ENCODE measurements at places on chromosomes 12 and 14.

- DNase-seq: no peak
These were observed 21.0 kb upstream of the FAIM2 start for GRCh38 chr12:49924628-49925246.

DNA sequence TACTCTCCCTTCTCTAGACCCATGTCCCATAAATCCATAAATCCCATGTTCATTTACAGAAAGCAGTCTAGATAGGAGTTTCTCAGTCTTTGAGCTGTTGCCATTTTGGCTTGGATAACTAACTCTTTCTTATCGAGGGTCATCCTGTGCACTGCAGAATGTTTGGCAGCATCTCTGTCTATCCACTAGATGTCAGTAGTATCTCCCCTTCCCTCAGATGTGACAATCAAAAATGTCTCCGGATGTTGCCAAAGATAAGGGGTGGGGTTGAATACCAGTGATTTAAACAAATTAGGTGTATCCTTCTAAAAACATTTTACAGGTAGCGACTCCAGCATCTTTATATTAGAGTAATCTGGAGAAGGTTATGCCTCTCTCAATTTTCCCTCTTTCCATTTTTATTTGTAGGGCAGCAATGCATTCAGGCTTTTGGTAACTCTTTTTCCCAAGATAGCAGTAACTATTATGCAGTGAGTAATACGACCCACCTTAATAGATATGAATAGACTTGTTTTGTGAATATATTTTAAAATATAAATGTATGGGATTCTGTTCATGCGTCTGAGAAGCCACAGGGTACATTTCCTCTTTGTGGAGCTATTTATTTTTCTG is 100.7 kb downstream of the LRRK2 start:
- DNase-seq: no peak

GRCh38 chr12:55996201-55996714 is 818 bp upstream of the SUOX start:
- no peak for DNase-seq

DNA sequence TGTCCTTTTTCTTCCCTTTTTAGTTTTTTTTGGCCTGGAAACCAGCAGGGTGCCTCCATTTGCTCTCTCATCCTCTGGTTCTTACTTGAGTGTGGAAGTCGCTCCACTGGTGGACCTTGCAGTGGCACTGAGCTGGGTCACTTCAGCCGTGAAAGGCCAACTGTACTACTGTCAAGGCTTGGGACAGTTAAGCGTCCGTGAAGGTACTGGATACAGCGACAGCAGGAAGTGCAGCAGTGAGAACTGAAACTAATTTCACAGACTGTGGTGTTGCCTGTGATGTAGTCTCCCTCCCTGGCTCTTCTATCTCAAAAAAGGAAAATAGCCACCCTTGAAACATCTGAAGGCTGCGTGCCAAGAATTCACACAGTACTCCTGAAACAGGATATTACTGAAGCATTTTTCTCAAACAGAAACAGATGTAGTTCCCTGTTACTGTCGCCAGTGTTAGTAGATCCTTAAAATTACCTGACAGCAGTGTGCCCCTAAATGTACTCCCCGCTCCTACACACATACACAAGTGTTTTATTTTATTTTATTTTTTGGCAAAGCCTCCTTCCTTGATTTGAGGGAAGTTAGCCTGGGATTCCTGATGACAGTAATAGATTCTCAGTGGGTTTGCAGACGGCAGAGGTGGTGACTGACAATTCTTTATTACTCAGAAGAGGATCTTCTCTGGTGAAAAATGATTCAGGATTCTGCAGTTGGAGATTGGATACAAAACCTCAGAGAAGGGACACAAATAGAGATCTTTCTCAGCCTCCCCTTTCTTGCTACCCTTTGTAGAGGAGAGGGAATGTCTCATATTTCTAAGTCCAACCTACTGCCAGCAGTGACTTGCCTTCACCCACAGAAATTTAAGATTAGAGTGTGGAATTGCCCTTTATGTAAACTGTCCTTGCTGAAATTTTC is 4.4 kb downstream of the SUSD6 start:
- no peak for DNase-seq

DNA sequence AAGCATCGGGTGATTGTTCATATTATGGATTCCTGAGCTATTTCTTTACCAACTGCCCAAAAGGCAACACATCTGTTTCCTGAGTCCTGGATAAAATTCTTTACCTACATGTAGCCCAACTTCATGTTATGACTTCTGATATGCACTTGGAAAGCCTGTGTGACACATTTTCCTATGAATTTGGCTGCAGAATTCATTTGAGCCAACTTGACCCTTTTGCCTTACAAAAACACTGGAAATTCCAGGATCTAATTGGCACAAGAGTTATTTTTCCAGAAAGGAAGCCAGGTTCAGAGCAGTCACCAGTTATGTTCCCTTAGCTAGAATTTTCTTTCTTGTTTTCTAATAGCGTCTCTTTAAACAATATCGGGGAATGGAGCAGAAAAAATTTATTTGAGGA is 202.5 kb upstream of the LRIG3 start:
- no peak for DNase-seq

GRCh38 chr14:97638864-97639263 is 841.7 kb downstream of the VRK1 start:
- DNase-seq: no peak

GRCh38 chr12:120500581-120500980 is 4.7 kb downstream of the DYNLL1 start:
- no peak for DNase-seq

DNA sequence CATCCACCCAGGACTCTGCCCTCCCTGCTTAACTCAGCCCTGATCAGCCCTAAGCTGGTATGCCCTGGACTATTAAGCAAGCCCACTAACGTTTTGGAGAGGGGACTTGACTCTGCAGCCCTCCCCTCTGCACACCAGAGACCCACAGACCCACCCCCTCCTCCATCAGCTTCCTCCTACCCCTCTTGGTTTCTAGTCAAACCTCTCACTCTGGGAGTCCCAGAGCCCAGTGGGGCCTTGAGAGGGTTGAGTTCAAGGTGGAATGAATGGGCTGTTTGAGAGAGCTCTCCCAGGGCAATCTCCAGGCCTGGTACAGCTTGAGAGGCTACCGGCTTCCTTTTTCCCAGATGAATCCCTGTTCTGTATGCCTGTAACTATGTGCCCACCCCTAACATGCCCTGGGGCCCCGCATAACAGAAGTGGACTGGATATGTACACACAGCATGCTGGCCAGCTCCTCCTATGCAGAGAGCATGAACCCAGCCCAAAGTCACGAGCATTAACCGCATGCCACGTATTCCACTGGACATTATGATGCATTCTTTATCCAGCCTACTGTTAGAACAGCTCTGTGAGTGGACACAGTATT is 43.6 kb downstream of the IRF2BPL start:
- no peak for DNase-seq

DNA sequence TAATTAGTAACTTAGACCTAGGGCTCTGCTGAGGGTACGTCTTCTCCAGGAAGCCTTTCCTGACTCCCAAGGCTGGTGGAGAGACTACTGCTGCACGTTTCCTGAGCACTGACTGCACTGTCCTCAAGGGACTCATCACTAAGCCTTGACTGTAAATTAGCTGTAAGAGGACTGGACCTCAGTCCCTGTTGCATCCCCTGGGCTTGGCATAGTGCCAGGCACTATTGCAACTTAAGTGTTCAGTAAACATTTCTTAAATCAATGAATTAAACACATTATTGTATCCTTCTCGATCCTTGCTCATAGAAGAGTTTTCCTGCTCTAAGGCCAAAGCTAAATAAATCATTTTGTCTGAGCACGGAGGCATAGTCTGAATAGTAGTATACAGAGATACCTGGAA is 31.9 kb upstream of the IFNG-AS1 start:
- DNase-seq: no peak

DNA sequence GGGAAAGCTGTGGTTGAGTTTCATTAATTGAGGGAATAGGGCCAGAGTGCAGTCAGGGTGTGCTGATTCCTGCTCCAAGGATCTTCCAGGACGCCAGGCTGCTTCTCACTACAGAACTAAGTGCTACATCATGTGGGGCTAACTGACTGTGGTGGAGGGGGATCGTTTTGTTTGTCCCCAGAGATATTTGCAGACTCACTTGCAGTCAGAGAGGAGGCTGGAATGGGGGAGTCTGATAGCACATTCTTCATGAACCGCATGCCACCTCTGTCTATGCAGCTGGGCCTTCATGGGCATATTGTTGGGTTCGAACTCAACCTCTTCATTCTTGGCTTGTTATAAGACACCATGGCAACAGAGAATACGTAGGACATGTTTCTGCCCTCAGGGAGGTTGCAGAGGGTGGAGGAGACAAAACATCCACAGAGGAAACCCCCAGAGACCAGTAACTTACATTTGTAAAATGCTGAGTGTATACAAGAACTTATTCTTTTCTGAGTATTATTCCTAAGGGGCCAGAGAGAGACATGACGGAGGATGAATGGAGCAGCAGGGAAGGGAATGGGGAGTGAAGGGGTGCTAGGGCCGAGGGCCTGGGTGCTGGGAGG is 13.0 kb downstream of the KRT7 start:
- no peak for DNase-seq

- DNase-seq: no peak
These were observed 55.6 kb downstream of the KIF26A start for GRCh38 chr14:104194016-104194415.

DNA sequence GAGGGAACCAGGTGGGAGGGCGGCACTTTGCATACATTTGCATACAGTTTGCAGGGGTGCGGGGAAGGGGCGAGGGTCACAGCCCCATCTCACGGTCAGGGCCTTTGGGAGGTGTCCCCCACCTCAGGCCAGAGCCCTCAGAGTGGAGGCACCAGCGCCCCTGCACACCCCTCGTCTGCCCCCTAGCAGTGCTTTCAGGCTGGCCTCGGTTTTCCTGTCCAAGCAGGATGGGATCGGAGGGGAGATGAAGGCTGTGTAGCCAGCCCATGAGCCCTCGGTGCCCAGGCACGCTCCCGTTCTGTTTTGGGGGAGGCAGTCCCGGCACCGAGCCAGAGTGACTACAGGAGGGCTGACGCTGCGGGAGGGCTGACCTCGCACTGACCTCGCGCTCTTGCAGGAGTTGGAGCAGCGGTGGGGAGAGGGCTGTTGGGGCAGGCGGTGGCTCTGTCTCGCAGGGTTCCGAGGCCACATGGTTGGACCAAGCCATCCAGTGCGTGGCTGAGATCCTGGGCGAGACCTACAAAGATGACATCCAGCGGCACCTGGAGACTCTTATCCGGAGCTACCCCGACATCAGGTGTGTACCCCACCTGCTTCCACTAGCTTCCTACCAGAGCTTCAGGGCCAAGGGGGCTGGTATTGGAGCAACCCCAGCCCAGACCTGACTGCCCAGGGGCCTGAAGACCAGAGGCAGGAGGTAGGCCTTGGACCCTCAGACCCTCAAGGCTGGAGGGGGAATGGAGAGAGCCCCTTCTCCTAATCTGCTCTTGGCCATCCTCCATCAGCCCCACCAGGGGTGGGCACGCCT is 13.6 kb downstream of the EXOC3L4 start:
- DNase-seq: no peak

DNA sequence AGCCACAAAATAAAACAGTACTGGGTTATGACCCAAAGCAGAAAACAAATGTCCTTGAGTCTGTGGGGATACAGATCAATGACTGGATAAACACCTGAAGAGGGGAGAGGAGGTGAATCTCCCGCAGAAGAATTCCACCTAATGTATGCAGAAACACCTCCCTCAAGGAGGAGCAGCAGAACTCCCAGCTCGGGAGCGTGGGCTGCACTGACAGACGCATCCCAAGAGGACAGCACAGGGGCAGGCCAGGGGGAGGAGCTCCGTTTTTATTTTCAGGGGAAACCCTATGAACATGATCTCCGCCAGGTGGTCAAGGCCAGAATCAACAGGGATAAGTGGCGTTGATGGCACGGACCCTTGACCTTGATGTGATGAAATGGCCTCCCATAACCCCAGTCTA is 41.8 kb upstream of the PPP2R5C start:
- DNase-seq: no peak

GRCh38 chr14:34620839-34621238 is 9.1 kb downstream of the SNX6 start:
- no peak for DNase-seq

DNA sequence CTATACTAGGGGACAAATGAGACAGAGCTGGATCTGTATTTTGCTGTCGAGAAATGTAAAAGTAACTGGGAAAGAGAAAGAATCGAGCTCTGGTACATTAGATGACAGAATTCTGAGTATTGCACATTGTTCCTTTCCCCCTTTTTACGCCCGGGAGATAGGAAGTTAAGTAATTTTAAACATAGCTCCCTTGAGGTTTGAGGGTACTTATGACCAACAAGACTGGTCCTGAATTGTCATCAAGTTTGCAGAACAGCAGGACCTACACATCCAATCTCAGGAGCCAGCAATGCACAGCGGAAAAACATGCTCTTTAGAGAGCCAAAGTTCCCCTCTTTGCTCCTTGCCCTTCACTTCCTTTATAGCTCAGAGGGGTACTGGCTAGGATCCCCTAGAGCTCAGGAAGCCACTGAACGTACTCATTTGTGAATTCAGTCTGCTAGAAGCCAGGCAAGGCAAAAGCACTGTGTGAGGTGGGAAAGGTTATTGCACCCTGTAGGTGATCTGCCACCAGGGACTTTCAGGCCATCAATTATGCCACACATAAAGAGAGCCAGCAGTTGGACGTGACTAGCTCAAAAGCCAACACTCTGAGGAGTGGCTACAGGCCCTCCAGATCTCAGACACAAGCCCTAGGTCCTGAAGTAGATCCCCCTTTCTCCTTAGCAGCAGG is 333.8 kb downstream of the KCNH5 start:
- no peak for DNase-seq

GRCh38 chr12:131928080-131928710 is 881 bp upstream of the PUS1 start:
- DNase-seq: no peak

GRCh38 chr14:95211721-95212504 is 54.6 kb upstream of the DICER1 start:
- DNase-seq: no peak

- DNase-seq: peak; percentile 73
These were observed 1030.4 kb downstream of the TMEM121 start for GRCh38 chr14:106556665-106557289.

GRCh38 chr12:94855853-94856252 is 147.6 kb downstream of the NDUFA12 start:
- no peak for DNase-seq

GRCh38 chr12:71727958-71728357 is 26.7 kb upstream of the RAB21 start:
- DNase-seq: no peak

- no peak for DNase-seq
These were observed 128.4 kb downstream of the GALC start for GRCh38 chr14:87864356-87865270.

DNA sequence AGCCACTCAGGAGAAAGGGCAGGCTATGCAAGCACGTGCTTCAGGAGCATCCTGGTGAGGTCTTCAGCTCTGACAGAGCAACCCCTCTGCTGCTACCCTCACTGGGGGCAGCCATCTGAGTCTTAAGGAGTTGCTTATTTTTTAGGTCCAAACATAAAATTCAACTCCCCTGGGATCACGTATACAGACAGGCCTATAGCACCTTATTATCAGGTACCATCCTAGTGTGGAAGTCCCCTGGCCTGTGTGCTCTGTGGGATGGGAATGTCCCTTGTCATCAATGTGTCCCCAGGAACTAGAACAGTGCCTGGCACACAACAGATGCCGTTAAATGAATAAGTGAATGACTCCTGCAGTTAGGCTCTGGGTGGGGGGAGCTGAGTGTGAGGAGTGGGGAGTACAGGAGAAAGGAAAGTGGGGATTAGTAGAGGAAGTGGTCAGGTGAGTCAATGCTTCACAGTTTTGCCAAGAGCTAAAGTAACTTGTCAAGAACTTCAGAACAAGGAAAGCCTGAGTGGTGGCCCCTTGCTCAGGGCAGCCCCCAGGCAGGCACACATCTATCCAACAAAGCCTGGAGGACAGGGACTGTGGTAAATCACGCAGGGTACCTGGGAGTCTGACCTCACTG is 33.5 kb downstream of the DAD1 start:
- DNase-seq: peak; percentile 52
